ENCODE measurements at places on chromosomes 1 and 21.

DNA sequence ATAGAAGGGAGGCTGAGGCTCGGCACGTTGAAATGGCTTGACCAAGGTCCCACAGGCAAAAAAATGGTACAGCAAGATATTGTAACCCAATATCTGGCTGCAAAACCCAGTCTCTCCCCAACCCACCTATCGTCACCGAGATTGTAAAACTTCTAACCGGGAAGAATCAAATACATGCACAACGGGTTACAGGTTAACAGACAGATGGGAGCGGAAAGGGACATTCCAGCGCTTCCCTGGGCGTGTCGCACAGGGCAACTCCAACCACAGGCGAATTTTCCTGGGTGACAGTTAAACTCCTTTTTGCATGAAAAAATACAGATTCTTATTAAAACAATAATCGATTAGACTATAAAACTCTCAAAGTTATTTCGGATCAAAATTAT, 31.8 kb upstream of the JUN start:
- no peak for DNase-seq

DNA sequence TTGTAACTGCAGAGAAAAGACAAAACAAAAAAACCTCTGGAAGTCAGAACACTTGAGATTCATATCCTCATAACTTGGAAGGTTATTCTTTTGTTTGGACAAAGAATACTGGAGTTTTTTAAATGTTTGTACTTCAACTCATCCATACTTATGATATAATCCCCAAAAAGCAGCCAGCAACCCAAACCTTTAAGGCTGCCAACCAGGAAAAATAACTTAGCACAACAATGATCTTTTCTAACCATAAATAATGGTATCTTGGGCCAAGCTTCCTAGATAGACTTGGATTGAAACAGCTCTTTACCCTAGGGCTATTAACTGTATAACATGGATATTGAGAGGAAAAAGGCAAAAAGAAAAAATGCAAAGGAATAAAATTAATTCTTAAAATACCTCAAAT, 335.1 kb downstream of the LTN1 start:
- no peak for DNase-seq

DNA sequence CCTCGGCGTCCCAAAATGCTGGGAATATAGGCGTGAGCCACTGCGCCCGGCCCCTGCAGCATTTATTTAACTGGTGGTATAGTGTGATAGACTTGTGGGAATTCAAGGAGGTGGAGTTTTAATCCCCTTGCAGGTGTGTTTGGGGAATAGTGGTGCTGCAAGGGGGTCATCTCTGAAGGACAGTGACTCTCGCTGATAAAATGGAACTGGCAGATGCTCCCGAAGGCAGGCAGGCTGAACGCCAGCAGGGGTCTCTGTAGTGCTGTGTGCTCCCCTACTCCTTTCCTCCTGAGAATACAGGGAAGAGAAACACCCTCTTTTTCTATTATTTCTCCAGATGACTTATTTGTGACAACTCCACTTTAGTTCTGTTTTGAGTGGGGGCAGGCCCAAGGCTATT, 4.0 kb downstream of the OSCP1 start:
- DNase-seq = no peak

DNA sequence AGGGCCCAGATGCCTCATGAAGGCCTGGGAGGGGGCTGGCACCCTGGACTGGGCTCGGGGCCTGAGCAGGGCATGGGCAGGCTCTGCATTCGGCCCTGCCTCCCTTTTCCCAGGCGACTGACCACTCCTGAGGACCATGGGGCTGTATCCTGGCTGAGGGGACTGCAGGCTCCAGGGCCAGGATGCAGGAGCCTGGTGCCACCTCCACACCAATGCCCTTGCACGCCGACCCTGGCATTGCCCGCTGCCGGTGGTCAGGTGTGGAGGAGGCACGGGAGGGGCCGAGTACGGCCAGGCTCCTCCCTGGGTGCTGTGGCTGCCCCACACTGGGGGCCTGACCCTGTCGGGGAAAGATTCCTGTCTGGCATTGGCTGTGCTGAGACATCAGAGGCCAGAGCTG, 128.9 kb downstream of the SIK1 start:
- no peak for DNase-seq

DNA sequence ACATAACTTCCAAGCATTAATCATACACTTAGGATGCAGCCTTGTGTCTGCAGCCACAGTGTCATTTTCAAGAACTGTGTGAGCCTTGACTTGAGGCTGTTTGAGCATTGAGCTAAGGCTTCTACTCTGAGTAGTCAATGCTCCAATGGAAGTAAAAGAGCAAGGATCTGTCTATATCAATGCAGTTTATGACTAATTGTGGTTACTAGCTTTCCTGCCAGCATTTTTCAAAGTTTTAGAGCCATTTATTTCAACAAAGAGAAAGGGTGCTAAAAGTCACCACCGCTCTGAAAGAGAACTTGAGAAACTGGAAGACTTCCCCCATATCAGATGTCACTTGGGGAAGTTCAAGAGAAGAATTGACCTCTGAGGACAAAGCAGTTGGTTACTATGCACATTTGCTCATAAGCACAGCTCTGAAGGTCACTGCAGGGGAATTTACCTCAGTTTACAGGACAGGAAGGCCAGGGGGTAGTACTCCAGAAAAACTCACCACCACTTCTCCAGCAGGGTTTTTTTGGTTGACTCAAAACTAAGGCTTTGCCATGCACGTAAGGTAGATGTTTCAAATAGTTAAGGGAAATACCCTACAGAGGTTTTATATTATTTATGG, 24.5 kb upstream of the RGS1 start:
- DNase-seq = no peak

- DNase-seq = no peak
These were observed 74.3 kb upstream of the VANGL1 start for GRCh38 chr1:115567431-115567830.

DNA sequence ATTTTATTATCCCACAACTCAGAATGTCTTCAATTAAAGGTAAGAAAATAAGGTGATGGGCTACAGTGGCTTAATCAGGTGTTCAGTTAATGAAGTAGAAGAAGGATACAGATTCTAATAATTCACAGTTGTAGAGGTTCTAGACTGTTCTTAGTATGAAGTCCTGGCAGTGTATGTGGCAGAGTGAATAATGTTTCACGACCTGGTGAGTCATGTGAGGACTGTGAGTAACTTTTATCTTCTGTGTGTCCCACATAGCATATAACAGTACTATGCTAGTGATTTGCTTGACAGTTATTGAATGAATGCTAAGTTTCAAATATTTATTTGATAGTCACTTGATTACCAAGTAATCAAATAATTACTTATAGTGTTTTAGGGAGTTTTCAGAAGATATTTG, 20.0 kb downstream of the SLC16A4 start:
- DNase-seq = no peak

GRCh38 chr1:8061673-8062386, 35.7 kb upstream of the ERRFI1 start:
- no peak for DNase-seq

DNA sequence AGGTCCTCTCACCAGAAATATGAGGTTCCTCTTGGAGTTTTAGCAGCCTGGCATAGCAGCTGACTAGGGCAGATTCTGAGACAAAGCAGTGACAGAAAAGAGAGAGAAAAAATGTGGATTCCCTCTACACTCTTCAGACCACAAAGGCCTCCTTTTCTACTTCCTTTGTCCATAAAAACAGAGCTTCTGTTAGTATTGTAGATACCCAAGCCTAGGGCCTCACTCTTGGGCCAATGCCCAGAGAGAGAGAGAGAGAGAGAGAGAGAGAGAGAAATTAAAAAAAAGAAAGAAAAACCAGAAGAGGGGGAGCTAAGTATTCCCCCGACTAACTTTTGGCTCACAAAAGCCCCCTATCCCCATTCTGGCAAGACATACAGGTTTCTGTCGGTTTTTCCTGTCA, 2.4 kb upstream of the ZRANB2 start:
- DNase-seq = no peak

DNA sequence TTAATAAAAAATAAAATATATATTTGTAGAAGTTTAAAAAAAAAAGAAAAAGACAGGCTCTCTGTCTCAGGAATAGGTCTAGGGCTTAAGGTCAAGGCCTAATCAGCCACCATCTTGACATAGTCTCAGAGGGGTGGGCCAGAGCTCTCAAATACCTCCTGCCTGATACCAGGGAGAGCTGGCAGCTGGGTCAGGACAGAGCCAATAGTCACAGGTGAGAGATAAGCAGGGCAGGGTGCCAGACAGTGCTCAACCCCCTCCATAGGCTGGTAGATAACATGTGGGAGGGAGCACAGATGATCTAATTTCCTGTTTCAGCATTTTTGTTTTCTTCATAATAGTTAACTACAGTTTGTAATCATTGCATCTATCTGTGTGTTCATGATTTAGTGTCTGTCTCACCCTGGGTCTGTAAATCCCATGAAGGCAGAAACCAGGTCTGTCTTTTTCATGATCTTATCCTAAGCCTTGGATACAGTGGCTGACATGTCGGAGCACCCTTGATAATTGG, 152.0 kb upstream of the GRIK3 start:
- DNase-seq = no peak

GRCh38 chr1:229869240-229869639, 197.8 kb upstream of the GALNT2 start:
- DNase-seq = no peak

Measured in stimulated activated CD4-positive, alpha-beta T cell treated with anti-CD3 and anti-CD28 coated beads, TNF-alpha, amount 100 ng/mL, for 4 hours (primary cell).